ENCODE measurements at places on chromosomes 3 and 15.
A peak's percentile ranks its signal among the peaks of the same experiment; 100 is the strongest.

- DNase-seq = peak; percentile 11
Observed at GRCh38 chr3:183481582-183481981, 53.2 kb upstream of the MCF2L2 start.

DNA sequence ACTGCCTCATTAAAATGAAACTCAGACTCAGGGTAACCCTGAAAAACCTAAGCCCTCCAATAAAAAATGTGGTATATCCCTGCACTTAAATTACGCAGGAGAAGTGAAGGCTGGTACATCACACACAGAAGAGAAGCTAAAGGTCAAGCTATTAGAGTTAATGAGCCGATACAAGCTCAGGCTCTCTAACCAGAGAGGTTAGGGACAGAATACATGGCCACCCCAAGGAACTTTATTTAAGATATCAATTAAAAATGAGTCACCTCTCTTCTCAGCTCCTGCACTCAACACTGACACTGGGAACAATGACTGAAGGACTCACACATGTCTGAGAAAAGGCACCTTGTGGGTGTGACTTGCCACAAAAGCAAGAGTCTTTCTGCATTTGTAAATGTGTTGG lies 800.6 kb upstream of the CFAP20DC start:
- DNase-seq = no peak

DNA sequence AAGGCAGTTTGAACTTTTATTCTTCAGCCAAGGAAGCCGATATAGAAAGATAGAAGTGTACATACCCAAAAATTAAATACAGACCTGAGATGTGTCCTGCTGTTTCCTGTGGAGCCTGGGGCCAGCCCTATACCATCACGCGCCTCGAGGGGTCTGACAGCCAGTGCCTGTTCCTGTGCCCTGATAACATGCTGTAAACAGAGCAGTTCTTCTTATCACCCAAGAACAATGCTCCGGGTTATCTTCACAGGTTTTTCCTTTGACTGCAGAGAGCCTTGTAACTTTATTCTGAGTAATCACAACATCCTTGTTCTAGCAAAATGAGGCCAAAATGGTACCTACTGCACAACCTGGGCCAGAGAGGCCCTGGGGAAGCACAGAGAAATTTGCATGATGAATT lies 289.7 kb upstream of the CHRM5 start:
- no peak for DNase-seq

DNA sequence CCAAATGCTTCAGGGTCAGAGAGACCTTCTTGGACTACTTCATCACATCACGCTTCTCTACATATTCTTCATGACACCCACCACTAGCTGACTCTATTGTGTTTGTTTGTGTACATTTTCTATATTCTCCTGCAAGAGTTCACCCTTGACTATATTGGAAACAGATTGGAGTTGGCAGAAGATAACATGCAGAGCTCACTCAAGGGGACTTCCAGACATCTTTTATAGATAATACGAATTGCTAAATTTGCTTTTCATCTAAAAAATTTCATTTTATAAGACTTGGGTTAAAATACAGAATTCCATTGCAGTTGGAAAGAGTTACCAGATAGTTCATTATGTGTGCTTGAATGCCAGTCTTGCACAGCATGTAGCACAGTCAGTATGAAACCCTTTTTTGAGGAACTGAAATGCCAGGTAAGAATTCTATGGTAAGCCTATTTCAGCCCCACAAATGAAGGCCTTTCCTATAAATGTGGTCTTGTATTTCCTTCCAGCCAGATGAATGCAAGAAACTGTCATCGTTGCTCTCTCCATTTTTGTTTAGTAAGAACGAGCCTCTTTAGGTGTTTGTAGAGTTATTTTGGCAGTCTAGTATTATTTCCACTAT lies 177.6 kb downstream of the GHSR start:
- no peak for DNase-seq

DNA sequence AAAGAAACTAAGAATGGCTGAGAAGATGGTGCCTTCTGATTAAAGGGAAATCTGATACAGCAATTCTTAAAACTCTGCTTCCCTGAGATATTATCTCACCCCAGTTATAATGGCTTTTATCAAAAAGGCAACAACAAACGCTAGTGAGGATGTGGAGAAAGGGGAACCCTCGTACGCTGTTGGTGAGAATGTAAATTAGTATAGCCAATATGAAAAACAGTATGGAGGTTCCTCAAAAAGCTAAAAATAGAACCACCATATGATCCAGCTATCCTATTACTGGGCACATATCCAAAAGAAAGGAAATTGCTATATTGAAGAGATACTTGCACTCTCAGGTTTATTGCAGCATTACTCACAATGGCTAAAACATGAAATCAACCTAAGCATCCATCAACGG lies 65.1 kb downstream of the GOLIM4 start:
- no peak for DNase-seq

DNA sequence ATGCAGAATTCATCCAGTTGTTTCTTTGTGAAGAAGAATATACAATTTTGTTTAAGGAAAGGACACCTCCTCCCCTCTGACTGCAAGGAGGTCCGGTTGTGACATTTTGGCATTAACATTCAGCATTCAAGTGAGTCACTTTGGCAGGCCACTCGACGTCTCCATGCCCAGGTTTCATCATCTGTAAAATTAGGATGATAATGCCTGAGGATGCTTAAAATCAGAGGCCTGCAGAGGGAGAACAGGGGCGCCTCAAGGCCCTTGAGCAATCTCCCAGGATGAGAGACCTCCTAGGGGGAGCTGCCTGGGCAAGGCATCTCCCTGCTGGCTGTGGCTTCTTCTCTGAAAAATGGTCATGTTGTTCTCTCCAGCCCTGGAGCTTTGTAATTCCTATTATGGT lies 236.0 kb downstream of the CACNA2D3 start:
- no peak for DNase-seq

GRCh38 chr3:141399200-141399599 lies 30.9 kb downstream of the ZBTB38 start:
- no peak for DNase-seq

DNA sequence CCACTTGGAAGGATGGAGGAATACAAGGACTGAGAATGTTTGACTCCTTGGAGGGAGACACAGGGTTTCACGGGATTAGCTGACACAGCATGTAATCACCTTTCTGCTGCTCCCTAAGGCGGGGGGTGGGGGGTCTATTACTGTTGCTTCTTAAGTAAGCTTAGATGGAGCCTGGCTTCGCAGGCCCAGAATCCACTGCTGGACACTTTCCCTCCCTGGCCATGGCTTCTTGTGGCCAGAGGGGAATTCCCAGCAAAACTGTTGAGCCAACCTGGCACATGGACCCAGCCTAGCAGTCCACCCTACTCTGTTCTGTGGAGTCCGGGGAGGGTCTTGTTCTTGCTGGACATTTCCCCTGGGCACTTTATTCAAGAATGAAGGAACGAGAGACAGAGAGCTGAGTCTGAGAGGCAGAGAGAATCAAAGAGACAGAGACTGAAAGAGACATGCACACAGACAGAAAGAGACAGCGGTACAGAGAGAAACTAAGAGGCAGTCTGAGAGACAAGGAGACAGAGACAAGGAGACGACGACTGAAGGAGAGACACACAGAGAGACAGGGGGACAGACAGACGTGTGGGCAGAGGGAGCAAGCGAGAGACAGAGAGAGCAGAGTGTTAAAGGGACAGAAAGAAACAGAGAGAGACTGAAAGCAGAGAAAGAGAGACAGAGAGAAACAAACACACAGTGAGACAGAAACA lies 55.6 kb upstream of the DLG1 start:
- no peak for DNase-seq

- DNase-seq = no peak
Observed at GRCh38 chr3:72579191-72579580, 269.1 kb downstream of the SHQ1 start.

DNA sequence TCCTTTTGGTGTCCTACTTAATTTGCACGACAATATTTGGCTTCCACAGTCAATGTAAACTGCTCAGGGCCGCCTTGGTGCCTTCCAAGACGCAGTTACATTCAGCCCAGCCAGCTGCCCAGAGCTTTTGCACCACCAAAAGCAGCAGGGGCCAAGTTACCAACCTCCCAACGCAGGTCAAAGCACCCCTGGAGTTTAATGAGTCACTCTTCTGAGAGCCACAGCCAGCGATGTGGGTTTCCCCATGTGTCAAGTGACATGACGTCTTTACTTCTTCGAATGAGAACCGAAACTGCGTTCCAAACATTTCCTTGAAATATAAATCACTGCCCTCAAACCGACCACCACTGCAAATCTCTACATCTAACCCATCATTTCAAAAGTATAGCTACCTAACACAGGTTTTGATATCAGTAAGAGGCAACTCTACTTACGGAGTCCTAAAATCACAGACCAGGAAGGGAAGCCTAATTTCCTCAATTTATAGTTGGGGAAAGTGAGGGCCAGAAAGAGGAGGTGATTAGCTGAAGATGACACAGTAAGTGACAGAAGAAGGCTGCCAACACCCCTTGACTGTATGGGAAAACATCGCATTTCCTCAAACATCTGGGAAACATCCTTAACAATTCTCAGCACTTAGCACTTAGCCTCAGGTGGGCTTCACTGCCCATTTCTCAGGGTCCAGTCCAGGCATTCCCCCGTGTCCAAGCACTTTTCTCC lies 24.5 kb downstream of the MB21D2 start:
- DNase-seq = peak; percentile 85

GRCh38 chr3:192445770-192446644 lies 281.3 kb downstream of the FGF12 start:
- DNase-seq = no peak

- DNase-seq = no peak
Observed at GRCh38 chr15:85024509-85025336, 43.1 kb downstream of the PDE8A start.

DNA sequence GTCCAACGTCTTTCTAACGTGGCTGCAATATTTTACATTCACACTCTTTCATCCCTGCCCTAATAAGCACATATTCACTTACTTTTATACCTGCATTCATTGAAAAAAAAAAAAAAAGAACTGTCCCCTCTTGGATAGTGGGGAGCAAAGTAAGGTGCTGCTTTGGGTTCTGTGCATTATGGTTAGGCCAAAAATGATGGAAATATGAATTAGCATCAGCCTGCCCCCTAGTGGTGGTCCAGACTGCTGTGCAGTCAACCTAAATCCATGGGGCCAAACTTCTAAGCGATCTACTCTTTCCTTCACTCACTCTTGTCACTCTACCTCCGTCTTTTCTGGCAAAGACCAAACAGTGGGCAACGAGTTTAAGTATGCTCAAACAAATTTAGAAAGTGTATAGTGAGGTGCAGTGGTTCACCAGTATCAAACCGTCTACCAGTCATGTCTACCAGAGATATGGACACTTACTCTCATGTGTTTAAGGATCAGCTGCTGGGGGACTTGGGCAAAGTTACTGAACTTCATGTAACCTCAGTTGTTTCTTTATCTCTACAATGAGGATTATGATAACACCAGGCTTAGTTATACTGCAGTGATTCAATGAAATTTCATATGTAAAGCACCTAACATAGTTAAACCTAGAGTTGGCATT lies 61.5 kb upstream of the GRM7 start:
- DNase-seq = no peak

GRCh38 chr3:49237344-49237743 lies 39.7 kb downstream of the C3orf62 start:
- DNase-seq = no peak

DNA sequence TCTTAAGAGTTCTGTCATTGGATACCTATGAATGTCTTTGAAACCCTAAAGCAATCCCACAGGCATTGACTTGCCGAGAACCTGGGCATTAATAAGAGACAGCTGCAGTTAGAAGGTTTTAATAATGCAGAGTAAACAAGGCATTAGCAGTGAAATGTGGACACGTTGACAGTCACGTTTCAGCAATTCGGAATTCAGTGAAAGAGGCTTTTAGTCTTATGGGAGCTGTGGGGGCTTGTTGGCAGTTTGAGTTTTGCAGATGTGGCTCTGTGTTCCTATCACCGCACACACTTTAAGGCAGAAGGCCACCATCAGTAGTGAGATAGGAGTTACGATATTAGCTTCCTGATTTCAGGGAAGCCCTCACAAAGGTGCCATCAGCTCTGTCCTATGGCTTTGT lies 145.2 kb upstream of the NUDT16 start:
- DNase-seq = no peak

DNA sequence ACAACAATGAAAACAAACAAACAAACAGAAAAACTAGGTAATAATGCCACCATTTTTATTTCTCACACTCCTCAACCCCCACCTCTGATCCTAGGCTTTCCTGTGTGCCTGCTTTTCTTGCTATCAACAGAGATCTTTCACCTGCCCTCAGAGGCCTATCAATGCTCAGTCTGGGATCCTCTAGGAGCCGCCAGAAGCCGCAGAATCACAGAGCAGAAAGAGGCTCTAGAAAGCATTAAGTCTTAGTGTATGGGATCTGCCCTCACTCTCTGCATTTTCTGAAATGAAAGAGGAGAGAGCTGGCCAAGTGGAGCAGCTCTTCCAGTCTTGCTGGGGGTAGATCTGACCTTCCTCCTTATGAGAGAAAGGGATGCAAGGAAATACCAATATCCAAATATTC lies 306.8 kb downstream of the TUSC7 start:
- DNase-seq = no peak

DNA sequence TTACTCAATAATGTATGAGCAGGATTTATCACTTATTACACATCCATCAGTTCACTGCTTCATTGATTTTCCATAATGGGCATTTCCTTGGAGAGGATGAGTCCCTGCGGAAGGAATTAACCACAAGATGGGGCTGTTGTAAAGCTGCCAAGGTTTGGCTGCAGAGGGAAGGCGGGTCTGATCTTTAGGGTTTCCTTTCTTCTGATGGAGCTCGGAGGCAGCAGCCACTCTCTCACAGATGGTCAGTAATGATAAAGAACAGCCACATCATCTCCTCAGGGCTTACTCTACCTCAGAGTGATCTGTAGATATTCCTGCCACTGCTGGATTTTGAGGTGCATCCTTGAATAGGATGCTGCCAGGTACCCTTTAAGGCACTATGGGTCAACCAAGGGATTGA lies 115.2 kb downstream of the USP13 start:
- DNase-seq = no peak

- DNase-seq = no peak
Observed at GRCh38 chr3:86416334-86416733, 574.6 kb downstream of the VGLL3 start.

DNA sequence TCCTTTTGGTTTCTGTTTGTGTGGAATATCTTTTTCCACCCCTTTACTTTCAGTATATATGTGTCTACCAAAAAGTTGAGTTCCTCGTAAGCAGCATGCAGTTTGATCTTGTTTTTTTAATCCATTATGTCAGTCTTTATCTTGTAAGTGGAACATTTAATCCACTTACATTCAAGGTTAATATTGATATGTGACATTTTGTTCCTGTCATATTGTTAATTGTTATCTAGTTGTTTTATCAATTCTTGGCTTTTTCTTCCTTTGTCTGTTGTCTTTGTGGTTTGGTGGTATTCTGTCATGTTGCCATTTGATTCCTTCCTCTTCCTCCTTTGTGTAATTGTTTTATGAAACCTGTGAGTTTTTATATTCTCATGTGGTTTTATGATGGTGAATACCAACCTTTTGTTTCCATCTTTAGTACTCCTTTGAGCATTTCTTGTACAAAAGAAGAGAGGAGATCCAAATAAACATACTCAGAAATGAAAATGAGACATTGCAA lies 43.4 kb upstream of the XCR1 start:
- DNase-seq = no peak

GRCh38 chr3:179876440-179876839 lies 160.3 kb downstream of the PEX5L start:
- DNase-seq = no peak

GRCh38 chr3:100010087-100010417 lies 104.2 kb downstream of the FILIP1L start:
- no peak for DNase-seq

- no peak for DNase-seq
Observed at GRCh38 chr15:35756623-35757022, 210.7 kb upstream of the DPH6 start.
